NCI-H1930 (cell line): ENCODE measurements at places on chromosomes 16 and 17.

DNA sequence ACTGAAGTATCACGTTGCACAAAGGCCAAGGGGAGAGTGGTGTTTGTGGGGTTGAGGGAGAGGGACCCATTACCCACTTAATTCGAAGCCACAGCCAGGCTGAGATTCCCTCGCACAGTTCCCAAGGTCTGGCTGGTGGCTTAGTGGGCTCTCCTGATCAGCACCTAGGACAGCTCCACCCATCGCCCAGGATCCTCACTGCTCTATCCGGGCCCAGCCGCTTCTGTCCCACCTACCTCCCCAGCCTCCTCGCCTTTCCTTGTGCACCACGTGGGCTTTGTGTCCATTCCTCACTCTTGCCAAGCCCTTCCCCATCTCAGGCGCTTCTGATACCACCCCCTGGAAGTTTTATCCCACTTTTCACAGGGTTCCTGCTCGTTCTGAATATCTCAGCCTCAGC, 163.5 kb downstream of the CCT6B start:
- DNase-seq, result no peak

DNA sequence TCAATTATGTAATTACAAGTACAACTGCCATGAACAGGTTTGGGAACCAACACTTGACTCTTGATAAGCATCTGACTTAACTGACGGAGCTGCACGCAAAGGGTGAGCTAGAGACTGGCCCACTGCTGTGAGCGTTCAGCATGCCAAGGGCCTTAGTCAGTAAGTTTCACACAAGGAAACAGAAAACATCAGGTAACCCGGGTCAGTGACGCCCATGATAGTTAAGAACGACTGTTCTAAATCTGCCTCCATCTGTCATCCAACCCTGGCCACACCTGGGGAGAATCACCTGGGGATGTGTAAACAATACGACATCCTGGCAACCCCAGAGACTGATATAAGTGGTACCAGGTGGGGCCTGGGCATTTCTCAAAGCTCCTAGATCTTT, 12.3 kb downstream of the SMIM5 start:
- no peak for DNase-seq

- no peak for DNase-seq
Measured at GRCh38 chr17:46195939-46196716, 2.9 kb upstream of the KANSL1 start.

DNA sequence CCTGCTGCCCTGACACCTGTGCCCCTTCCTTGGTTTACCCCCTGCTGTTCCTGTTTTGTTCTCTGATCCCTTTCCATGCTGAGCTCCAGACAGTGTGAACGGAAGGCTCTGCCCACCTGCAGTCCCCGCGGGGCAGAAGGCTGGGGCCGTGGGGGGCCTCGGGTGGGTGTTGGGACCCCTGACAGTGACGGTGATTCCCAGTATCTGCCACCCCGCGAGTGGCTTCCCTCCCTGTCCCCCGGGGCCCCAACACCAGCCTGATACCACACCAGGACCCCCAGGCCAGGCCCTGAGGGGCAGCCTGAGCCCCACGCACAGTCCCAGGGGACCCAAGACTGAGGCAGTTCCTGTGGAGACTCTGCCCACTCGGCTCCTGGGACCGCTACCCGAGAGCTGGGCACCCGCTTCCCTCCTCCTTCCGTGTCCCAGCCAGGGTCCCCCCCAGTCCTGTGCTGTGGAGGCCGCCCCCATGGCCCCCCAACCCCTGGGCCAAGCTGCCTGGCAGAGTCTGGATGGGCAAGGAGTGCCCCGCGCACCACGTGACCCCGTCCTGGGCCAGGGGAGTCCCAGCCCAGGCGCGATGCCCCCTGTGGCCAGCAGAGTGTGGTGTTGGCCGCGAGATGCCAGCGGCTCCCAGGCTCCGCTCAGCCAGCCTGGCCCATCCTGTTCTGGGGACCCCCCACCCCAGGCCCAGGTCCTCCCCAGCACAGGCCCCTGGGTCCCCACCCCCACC, 10.0 kb upstream of the C1QTNF8 start:
- no peak for DNase-seq

DNA sequence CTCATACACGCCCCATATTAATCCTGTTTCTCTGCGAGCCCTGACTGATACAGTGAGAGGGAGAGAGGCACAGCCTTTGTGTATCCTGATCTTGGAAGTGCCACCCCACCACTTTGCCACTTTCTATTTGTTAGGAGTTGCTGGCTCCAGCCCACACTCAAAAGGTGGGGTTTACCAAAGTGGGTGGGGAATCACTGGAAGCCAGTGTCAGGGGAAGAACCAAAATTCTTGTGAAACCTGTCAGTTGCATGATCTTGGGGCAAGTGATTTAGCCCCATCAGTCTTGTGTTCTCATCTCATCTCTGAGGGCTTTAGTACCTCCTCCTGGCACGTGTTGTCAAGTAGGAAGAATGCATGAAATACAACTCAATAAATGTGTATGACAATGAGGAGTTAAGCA, 119.5 kb downstream of the SOX9 start:
- no peak for DNase-seq
